ENCODE measurements at places on chromosomes 5 and 9.

GRCh38 chr5:83848941-83849340 is 128.3 kb upstream of the HAPLN1 start:
- DNase-seq, result no peak

DNA sequence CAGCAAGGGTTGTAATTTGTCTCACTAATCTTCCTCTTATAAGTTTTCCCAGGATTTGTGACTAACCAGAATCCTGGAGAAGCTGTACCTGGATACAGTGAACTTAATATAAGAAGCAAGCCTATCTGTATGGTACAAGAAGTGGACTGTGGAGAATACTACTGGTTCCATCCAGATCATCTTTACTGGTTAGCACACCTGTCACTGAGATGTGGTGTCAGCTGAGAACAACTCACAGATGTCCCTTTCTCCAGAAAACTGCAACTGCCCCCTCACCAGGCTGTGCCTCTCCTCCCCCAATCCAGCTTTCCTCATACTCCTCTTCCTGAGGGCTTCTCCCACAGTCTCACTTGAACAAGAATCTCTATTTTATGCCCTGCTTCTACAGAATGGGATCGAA is 4.9 kb downstream of the FBXO10 start:
- DNase-seq, result no peak

- DNase-seq, result no peak
Measured at GRCh38 chr5:1124205-1125029, 12.6 kb upstream of the SLC12A7 start.

DNA sequence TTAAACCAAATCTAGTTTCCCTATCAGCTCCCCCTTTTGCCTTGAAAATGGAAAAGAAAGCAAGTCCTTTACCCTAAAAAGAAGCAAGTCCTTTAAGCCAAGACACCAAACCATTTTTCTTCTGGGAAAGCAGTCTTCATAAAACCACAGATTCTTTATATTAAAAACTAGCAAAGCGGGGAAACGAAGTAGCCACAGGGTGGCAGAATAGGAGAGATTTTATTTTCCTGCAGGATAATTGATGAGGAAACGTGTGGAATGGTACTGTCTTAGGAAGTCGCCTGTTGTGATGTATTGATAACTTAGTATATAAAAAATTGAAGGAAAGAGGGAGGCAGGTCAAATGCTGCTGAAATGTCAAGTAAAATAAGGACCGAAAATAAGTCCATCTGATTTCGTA is 41.1 kb downstream of the ZNF883 start:
- no peak for DNase-seq

- no peak for DNase-seq
Measured at GRCh38 chr5:122077366-122078115, 518 bp downstream of the LOX start.

DNA sequence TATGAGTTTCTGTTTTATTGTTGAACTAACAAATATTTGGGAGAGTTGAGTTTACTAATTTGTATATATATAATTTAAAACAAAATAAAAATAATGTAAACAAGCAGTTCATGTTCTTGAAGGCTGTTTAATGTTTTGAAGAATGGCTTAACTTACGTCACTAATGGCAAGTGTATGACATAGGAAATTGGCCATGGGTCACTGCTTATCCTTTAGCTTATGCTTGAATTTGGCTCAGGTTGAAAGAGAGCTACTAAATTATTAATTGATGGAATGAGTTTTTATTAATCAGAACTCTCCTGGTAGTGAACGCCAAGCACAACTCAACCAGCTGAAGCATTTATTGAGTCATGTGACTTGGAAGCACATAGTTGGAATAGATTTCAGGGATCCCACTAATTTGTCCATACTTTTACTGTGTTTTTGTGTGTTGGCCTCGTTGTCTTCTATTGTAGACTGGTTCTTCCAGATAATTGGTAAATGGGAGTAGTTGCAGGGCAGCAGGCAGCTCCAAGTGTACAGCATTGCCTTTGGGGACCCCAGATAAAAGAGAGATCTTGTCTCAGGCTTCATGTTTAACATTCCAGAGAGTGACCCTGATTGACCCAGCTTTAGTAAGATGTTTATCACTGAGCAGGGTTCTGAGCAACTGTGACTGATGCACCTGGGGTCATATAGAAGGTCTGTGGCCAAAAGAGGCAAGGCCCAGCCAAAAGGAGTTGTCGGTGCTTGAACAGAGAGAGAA is 13.5 kb downstream of the C5orf58 start:
- DNase-seq, result no peak

DNA sequence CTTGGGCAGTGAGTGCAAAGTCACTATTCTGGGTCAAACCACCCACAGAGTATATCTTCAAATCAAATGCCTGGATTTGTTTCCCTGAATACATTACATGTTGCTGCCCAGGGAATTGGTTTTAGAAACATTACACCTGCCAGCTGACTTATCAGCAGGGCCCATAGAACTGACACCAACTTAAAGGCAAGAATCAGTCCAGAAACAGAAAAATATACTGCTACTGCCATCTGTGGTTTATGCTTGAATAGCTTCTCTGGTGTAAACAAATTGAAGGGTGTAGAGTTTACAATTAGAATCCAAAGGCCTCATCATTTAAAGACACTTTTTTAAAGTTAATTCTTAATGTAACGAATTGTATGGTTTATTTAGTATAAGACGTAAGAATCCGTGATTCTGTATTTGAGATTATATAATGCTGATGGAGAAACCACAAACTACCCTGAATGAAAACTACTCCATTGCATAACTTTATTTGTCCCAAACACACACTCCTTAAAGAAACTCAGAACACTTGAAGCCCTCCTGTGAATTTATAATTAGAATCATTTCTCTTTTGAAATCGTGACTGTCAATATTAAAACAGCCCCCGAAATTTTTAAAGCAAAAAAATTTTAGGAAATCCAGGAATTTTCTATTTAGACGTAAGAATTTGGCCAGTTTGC is 6.2 kb downstream of the NR6A1 start:
- no peak for DNase-seq

All from activated T-helper 1 cell treated with anti-CD3 and anti-CD28 coated beads, Interleukin-2, amount 50 U/mL, for 16 hours (primary cell).